Colonic mucosa (tissue), 4 donors: ENCODE measurements at places on chromosomes 13 and 19. TPM values are rescaled to one million over a fixed set of nuclear protein-coding genes. Genes with fewer than 3 reads are reported as not detected.

DNA sequence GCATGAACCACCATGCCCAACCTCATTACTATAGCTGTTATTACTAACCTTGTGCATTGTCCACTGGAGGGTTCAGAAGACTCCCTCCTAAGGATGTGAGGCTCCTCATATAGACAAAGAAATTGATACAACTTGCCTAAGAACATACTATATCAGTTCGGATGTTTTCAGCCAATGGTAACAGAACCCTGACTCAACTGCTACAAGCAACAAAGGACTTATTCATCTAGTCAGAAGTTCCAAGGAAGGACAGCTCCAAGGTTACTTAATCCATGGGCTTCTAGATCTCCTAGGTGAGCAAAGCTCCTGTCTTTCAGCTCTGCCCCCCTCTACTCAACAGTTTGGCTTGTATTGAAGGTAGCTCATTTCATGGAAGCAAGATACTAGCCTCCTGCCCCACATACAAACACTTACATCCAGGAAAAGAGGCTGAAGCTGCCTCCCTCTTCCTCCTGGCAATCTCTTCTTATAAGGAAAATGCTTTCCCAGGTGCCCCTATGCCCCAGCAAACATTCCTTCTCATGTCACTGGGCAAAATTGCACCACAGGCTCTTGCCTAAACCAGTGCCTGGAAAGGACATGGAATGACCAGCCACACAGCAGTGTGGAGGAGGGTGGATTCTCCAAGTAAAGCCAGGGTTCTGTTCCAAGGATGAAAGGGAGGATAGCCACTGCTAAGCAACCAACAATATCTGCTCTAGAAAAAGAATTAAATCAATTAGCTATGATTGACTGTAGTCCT, 497.8 kb downstream of the FOXO1 start:
- no peak for DNase-seq
- H3K36me3 ChIP-seq: no peaks in the 10 kb centered on the region
- H3K27me3 ChIP-seq: no peaks in the 10 kb centered on the region
- no peak overlapping the region for H3K27ac ChIP-seq

The FAAP24 gene
- total RNA-seq: 1.3 TPM

The VSTM2B gene
- total RNA-seq: not detected

The FFAR1 gene
- not detected for total RNA-seq

- no peak overlapping the region for H3K4me3 ChIP-seq
- no peaks in the 10 kb centered on the region for H3K4me1 ChIP-seq
- H3K27me3 ChIP-seq: no peaks in the 10 kb centered on the region
- no peaks in the 10 kb centered on the region for H3K36me3 ChIP-seq
- H3K27ac ChIP-seq: no peak overlapping the region
- DNase-seq: no peak
Observed at GRCh38 chr13:109130093-109130835, 500.9 kb downstream of the MYO16 start.
